ENCODE measurements at places on chromosomes 2 and 18. TPM values are rescaled to one million over a fixed set of nuclear protein-coding genes. Genes with fewer than 3 reads are reported as not detected.
A peak's percentile ranks its signal among the peaks of the same experiment; 100 is the strongest.

- DNase-seq: peak; percentile 48
Observed at GRCh38 chr18:49666045-49666775, 104.4 kb downstream of the LIPG start.

DNA sequence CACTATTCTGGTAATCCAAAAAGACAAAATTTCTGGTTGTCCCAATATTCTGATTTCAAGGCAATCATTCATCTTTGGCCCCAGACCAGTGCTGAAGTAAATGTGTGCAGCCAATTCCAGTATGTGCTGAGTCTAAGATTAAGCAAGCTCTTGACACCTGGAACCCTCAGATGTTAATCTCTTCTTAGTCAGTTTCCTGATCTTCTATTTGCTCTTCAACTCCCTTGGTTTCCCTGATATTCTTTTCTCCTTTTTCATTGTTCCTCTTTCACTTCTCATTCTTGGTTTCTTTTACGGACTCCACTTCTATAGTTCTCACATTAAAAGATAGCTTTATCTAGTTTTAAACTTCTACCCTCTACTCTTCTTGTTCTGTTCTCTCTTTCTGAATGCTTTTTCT, 445.7 kb upstream of the FANCL start:
- no peak for DNase-seq

GRCh38 chr18:58180738-58181353, 136.8 kb downstream of the NEDD4L start:
- peak; percentile 47 for DNase-seq

GRCh38 chr2:213021971-213022899, 129.2 kb downstream of the IKZF2 start:
- peak; percentile 75 for DNase-seq

DNA sequence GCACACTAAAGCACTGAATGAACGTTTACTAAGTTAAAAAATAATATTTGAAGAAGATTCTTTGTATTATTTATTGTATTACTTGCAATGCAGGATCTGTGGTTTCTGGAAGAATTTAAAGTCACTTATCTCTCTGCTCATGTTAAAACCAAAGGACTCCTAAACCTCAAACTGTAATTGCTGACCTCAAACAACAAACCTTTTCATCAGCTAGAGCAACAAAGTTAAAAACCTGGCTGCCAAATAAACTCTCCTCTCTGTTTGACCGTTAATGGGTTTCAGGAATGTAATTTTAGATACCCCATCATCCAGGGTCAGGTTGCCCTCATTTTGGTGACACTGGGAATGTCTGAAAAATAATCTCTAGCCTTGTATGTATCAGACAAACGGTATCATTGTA, 239.1 kb downstream of the TGIF1 start:
- no peak for DNase-seq

DNA sequence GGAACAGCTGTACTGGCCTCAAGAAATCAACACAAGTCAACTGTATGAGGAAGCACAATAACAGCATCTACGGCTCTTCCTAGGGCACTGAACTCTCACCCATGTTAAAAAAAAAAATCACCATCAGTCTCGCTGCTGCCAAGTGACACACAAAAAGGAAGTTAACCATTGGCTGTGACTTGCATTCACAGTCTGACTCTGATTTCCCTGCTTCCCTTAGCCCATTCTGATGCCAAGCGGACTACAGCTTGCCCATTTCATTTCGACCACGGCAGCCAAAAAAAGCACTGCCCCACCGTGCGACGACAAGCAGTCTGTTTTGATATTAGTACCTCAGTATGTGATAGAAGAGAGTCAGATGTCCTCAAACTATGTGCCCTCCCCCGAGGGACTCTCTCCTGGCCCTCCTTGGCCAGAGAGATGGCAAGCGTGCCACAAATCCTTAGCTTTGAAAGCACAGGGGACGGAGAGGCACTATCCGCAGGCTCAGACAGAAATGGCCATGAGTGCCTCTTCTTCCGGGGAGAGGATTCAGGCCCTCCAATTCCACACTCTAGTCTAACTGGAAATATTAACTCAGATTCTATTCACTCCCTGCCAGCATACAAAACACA, 250.0 kb downstream of the TCF4 start:
- no peak for DNase-seq

Gene MYCN
- total RNA-seq: not detected

Gene SERPINB2
- 34.4 TPM for total RNA-seq

Gene NEUROD1
- total RNA-seq: not detected

Gene FSHR
- not detected for total RNA-seq

Gene BCL11A
- 1.7 TPM for total RNA-seq

Gene SLC5A6
- 38.6 TPM for total RNA-seq

Gene IMP4
- total RNA-seq: 154 TPM
